Midbrain (tissue), 1 donor: ENCODE measurements at places on chromosomes 16 and 17.

GRCh38 chr17:40727447-40728231, 24.1 kb upstream of the KRT24 start:
- no peak for DNase-seq

DNA sequence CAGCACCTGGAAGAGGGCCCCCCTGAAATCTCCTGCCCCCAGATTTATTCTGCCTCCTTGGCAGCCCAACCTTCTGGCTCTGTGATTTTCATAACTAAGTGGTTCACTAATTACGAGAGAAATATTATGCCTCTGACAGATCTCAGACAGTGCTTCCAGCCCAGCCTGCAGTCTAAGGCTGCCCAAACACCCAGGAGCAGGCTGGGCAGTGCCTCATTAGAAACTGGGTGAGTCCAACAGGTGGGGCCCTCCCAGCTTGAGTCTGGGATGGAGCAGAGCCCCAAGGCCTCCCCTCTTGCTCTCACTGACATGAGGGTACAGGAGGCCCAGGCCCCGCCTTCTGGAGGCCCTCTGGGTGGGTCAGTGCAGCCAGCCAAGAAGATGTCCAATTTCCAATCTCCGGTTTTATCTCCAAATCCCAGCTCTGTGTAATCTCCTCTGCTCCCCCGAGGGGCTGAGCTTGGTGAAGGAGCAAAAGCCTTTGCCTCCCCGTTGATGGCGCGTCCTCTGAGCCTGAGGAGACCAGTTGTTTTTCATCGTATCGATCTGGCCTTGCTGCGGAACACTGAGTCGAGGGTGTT, 20.1 kb upstream of the ABCC3 start:
- DNase-seq = no peak

GRCh38 chr17:6556121-6557039, at the start of gene PITPNM3:
PITPNM3 (minus strand) TSS chr17:6556555; CDS start chr17:6556406, 149 bp downstream.
- no peak for DNase-seq

DNA sequence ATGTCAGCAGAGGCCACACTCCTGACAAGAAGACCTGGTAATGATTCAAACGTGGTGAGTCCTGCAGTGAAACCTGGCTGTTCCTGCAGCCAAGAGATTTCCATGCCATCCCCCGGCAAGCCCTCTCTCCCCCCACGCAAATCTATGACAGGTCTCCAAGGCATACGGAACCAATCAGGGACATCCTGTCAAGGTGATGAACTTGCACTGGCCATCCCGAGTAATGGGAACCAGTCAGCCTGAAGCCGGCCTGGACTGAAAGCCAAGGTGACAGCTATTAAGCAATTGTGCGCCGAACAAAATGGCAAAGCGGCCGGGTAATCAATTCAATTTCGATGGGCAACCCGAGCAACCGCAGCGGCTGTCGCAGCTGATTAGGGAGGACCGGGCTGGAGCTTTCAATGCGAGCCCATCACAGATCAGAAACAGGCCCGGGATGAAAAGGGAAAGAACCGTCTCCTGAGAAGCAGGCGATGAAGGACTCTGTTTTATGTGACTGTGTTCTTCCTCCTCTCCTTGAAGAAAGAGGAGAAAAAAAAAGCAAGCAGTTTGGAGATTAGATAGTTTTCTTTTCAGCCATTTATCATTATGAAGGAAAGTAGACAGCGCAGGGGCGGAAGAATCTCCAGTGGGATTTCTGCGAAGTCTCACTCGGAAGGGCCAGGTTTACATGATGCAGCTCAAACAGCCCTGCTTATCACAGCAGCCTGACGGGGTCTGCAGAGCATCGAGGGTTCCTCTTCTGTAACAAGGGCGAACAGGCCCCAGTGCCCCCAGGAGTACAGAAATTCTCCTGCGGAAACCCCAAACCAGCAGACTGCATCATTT, 35.2 kb downstream of the TBX4 start:
- DNase-seq = no peak

DNA sequence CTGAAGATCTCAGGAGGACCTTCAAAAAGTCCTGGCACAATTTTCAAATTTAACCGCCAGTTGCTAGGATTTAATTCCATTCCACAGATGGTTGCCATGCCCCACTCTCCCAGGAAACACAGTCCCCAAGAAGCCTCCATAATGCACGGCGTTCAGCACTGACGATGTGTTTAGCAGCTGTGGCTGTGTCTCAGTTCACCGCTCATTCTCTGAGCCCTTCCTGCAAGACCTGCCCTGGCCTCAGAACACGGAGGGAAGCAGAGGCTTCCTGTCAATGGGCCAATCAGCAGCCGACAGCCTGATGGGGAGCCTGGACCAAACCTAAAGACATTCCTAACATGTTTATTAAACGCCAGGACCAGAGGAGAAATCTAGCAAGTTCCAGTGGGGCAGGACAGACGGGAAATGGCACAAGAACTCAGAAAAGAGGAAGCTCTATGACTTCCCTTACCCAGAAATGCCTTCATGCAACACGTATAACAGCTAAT, 4.9 kb downstream of the MYLK3 start:
- no peak for DNase-seq

DNA sequence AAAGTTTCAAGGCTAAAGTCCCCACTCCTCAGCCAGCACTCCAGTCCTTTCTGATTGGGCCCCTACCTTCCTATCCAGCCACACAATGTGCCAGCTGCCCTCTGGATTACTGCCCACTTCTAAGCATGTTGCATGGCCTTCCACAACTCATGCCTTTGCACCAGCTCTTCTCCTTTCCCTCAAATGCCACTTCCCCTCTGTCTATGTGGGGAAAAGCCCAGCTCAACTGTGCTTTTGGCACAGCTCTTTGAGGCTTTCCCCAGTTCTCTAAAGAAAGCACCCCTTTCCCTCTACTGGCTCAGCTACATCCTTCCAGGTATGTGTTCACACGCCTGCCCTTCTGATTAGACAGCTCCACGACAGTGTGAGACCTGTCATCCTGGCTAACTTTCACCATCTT, 18.5 kb downstream of the GTF3C1 start:
- DNase-seq = no peak

GRCh38 chr17:66191593-66192377, at the start of gene CEP112:
CEP112 (minus strand) TSS chr17:66192133.
- peak; percentile 47 for DNase-seq

- DNase-seq = no peak
Measured at GRCh38 chr16:75486014-75486675, 9.1 kb downstream of the CHST6 start.
